ENCODE measurements at places on chromosomes 16 and 17.

GRCh38 chr17:50668838-50669581, 34.3 kb downstream of the ABCC3 start:
- DNase-seq, result no peak

GRCh38 chr17:34076743-34077631, 178.1 kb upstream of the CCL2 start:
- no peak for DNase-seq

- no peak for DNase-seq
These were observed 188.0 kb downstream of the CDH11 start for GRCh38 chr16:64933885-64934284.

GRCh38 chr17:6374761-6375312, 60.1 kb downstream of the AIPL1 start:
- DNase-seq, result no peak

- no peak for DNase-seq
These were observed 53.1 kb downstream of the CFDP1 start for GRCh38 chr16:75379911-75380847.

- DNase-seq, result no peak
These were observed 14.4 kb downstream of the RHOT1 start for GRCh38 chr17:32156656-32157055.

DNA sequence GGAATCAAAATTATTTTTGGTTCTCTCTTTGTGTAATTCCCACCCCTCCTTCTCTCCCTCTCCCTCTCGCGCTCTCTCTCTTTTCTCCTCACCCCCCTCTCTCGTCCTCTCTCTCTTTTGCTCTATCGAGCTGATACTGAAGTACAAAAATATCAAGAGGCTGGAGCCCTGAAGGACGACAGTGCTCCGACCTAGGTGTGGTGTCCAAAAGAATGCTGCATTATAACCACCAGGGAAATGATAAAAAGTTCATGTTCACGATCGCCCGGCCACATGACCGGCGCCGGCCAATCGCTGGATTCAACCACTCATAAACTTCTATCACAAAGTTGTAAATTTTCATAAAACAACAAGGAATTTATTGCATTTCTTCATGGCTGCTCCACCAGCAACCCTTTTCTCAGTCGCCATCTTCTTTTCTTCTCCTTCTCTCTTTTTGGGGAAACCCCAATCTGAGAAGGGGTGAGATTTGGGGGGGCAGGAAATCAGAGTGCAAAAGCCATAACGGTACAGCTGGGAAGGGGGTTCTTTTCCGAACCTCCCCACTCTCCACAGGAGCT, at the start of gene HOXB6:
TSS of gene HOXB6 (minus strand) at position 217 of the 560 bp plus-strand sequence. CDS start 6,836 bp downstream, outside the sequence.
- no peak for DNase-seq

GRCh38 chr16:4681471-4682083, 11.8 kb upstream of the NUDT16L1 start:
- DNase-seq, result no peak

- DNase-seq, result no peak
These were observed 18.3 kb upstream of the ATP2A3 start for GRCh38 chr17:3982541-3983017.

DNA sequence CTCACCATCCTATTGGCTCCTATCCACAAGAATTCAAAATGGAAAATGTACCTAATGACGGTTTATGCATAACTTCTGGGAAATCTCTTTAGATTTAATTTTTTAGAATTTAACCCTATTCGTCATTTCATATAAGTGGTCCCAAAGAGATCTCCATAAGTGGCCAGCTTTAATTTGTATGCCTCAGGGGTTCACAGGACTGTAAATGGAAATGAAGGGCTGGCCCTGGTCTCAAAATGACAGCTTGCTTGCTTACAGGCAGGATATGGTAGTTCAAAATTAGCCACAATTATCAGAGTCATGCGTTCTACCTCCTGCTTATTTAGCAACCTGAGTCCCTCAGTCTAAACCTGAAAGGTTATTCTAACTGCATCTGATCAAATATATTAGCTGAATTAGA, 6.6 kb upstream of the NACA2 start:
- no peak for DNase-seq

GRCh38 chr16:82055728-82056549, 20.9 kb downstream of the HSD17B2 start:
- no peak for DNase-seq

DNA sequence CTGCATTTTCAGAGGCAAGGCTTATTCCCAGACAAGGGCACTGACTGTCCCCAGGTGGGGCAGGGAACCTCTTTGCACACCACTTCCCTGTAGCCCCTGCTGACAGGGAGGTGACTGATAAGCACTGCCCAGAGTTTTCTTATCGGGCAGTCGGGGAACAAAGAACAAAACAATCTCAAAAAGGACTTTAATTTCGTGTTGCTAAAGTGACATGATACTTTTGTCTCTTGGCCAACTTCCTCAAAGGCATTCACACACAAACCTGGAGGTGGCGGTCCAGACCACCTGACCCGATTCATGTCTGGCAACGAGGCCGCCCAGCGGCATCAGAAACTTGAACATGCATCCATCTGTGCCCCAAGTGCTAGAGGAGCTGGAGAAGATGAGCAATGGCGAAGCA, 28.9 kb downstream of the ZDHHC7 start:
- no peak for DNase-seq

- DNase-seq, result no peak
These were observed at the start of gene SPN for GRCh38 chr16:29663016-29663806. Gene SPN, plus strand, starts transcription at chr16:29663247. Its CDS starts 482 bp downstream, at chr16:29663729.

DNA sequence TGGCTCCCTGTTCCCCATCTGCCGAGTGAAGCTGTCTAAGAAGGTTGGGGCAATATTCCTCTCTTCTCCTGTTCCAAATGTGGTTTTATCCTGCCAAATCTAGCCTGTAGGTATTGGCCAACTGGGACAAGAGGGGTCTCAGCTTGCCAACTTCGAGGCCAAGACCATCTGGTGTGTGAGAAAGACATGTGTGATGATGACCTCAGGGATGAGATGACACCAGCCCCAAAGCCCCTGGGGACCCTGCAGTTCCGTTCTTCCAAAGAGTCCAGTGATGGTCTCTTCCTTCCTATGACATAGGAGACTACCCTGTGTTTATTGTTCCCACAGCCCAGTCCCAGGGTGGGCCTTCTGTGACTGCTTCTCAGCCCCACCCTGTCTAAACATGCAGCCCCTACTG, 34.8 kb upstream of the ADAMTS18 start:
- DNase-seq, result no peak

DNA sequence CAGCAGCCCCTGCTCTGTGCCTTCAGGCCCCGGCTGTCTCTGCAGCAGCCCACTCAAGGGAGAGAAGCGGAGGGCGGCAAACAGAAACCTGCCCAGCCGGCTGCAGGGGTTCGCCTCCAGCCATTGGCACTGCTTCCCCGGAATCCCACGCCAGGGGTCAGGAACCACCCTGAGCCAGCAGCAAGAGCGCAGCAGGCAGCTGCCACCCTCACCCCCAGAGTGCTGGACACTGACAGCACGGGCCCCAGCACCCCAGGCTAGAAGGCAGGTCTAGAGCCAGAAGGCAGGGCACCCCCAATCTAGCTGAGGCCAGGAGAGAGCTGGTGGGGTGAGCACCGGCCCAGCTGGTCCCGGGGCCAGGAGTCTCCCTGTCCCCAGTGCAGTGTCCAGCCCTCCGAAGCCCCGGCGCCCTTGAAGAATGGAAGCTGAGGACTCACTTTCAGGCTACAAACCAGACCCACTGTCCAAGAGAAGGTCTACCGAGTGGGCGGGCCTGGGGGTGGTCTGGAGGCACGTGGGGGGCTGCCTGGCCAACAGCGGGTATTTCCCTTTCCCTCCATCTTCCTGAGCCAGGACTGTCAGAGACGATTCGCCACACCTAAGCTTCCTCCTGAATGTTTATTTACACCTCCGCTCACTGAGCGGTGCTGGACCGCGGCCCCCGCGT, 8.4 kb downstream of the UBALD2 start:
- DNase-seq, result no peak

GRCh38 chr17:47850373-47850691, 631 bp downstream of the SP6 start:
- DNase-seq, result no peak

GRCh38 chr16:75250809-75251279, 580 bp downstream of the BCAR1 start:
- no peak for DNase-seq

DNA sequence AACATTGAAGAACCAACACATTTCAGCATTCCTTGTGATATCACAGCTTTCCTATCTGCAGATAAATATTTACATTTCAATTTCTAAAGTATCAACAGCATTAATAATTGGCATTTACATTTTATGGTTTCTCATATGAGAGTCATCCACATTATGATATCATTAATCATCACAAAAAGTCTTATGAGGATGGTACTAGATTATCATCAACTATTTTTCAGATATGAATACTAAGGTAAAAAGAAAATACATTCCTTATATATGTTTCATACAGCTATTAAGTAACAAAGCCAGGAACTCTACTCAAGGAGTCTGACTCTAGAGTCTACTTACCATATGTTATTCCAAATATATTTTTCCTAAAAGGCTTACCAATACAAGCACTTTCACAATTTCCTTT, 40.7 kb downstream of the ABCA5 start:
- no peak for DNase-seq

GRCh38 chr17:39284685-39285084, 58.9 kb upstream of the STAC2 start:
- no peak for DNase-seq

GRCh38 chr16:10995565-10995964, 51.2 kb downstream of the CLEC16A start:
- DNase-seq, result no peak

DNA sequence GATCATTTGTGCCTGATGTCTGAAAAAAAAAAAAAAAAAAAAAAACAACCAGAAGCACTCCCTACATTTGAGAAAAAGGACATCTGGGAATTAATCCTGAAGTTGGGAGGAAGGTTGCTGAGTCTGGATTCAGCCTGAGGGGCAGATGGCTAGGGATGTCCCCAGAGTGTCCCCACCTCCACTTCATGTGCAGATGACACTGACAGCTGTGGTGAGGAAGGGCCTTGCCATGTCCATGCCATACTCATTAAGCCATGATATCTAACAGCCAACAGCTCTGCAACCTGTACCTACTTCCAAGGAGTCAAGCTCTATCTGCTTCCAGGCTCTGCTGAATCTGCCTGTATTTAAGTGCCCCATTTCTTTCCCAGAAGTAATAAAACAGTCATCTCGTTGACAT, 356.0 kb downstream of the CA10 start:
- no peak for DNase-seq

GRCh38 chr17:54903375-54903774, 2.7 kb downstream of the TOM1L1 start:
- DNase-seq, result no peak

DNA sequence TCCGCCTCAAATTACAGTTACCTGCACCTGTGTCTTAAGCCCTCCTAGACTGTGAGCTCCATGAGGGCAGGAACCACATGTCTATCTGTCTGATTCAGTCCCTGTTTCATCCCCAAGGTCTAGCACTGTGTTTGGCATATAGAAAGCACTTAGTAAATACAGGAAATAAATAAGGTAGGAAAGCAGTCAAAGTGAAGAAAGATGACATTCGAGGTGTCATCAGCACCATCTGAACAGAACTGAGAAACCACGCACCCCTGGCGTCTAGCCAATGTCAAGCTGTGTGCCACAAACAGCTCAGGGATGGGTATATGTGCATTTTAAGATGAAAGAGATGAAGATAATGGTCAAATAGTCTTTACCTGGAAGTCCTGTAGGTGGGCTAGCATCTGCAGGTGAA, 79.6 kb upstream of the ATP2A3 start:
- no peak for DNase-seq

DNA sequence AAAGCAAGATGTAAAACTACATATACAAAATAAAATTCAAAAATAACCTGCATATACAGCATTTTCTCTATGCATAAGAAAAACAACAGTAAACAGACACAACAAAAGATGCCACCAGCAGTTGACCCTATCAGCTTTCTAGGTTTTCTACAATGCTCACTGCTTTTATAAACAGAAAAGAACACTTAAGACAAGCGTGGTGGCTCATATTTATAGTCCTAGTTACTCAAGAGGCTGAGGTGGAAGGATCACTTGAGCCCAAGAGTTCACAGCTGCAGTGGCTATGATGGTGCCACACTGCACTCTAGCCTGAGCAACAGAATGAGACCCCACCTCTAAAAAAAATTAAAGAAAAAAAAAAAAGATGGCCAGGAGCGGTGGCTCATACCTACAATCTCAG, 46.5 kb upstream of the ATP2A3 start:
- no peak for DNase-seq

- no peak for DNase-seq
These were observed 12.6 kb upstream of the CDR2 start for GRCh38 chr16:22386976-22387375.

DNA sequence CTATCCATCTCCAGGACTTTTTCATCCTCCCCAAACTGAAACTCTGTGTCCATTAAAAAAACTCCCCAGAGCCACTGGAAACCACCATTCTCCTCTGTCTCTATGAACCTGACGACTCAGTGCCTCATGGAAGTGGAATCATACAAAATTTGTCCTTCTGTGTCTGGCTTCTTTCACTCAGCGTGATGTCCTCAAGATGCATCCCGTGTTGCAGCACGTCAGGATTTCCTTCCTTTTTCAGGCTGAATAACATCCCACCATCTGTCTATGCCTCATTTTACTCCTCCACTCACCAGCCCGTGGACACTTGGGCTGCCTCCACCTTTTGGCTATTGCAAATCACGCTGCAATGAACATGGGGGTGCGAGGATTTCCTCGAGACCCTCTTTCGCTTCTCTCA, 12.6 kb upstream of the ALDH3A1 start:
- no peak for DNase-seq

- DNase-seq, result no peak
These were observed 59.0 kb upstream of the CACNG5 start for GRCh38 chr17:66775881-66776400.

GRCh38 chr16:84633622-84634021, 14.7 kb upstream of the KLHL36 start:
- peak; percentile 80 for DNase-seq

DNA sequence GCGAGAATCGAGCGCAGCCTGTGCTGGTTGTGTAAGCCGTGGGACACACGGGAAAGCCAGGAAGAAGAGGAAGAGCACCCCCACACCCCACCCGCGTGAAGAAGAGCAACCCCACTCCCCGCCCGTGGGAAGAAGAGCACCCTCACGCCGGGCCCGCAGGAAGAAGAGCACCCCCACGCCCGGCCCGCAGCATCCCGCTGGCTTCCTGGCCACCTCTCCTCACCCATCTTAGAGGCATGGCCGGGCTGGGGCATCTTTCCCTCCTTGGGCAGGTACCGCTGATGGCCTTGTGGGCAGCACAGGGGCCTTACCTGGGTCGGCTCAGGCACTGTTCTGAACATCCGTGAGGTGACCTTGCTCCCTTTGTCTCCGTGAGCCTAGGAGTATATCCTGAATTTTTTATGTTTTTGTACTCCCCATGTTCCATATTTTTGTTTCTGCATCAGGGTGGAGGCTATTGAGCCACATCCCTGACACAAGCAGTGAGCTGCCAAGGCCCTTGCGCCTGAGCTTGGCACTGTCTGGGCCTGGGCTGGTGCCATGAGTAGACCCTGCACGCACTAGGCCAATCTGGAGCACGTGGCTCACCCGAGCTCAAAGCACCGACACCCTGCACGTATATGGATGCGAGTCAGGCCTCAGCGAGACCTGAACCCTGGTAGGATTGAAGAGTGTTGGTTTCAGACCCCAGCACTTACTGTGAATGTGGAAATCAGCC, 71.4 kb upstream of the KCTD5 start:
- DNase-seq, result no peak

- DNase-seq, result no peak
These were observed 13.2 kb upstream of the CLUH start for GRCh38 chr17:2724784-2725164.

Data from right atrium auricular region (tissue), 2 donors.